ENCODE measurements at places on chromosomes 2 and 18. TPM values are rescaled to one million over a fixed set of nuclear protein-coding genes. Genes with fewer than 3 reads are reported as not detected.

IGFBP5 gene
- 213 TPM for total RNA-seq

WNT10A gene
- not detected for total RNA-seq

CNDP1 gene
- total RNA-seq, result not detected

USP34 gene
- 95.5 TPM for total RNA-seq

INPP5D gene
- total RNA-seq, result 1.3 TPM

FBLN7 gene
- total RNA-seq, result 0.47 TPM

ALKAL2 gene
- total RNA-seq, result not detected

CMPK2 gene
- 0.47 TPM for total RNA-seq

MAL gene
- 0.17 TPM for total RNA-seq

PIEZO2 gene
- total RNA-seq, result 1.3 TPM

ANKRD30B gene
- not detected for total RNA-seq

ZAP70 gene
- total RNA-seq, result 0.16 TPM

LYPD6 gene
- not detected for total RNA-seq

SPATA3 gene
- not detected for total RNA-seq

OSR1 gene
- 9.7 TPM for total RNA-seq

BMPR2 gene
- total RNA-seq, result 15.8 TPM

HSPE1 gene
- 102 TPM for total RNA-seq

SCN1A gene
- total RNA-seq, result 0.09 TPM

ERFE gene
- 1.3 TPM for total RNA-seq

MYO7B gene
- total RNA-seq, result not detected

TMEM178A gene
- 0.69 TPM for total RNA-seq

ZNF892 gene
- total RNA-seq, result 4.4 TPM

TSPYL6 gene
- total RNA-seq, result not detected

TMEM17 gene
- total RNA-seq, result 1.9 TPM

SLC14A1 gene
- 131 TPM for total RNA-seq

SLC9A4 gene
- total RNA-seq, result not detected

IL37 gene
- total RNA-seq, result not detected

SERPINB10 gene
- not detected for total RNA-seq

CNRIP1 gene
- 17.2 TPM for total RNA-seq

ADD2 gene
- not detected for total RNA-seq

TRPM8 gene
- not detected for total RNA-seq

ASPRV1 gene
- total RNA-seq, result 0.43 TPM

ELMOD3 gene
- 14.2 TPM for total RNA-seq

NAT8 gene
- total RNA-seq, result not detected

KLHL14 gene
- not detected for total RNA-seq

G6PC2 gene
- not detected for total RNA-seq

BARD1 gene
- 22.2 TPM for total RNA-seq

CRYGC gene
- not detected for total RNA-seq

SLC4A3 gene
- total RNA-seq, result 2.0 TPM

DCDC2C gene
- total RNA-seq, result not detected

POTEI gene
- total RNA-seq, result not detected

PPIL3 gene
- total RNA-seq, result 67.0 TPM

GAL3ST2 gene
- 0.09 TPM for total RNA-seq

ADCYAP1 gene
- not detected for total RNA-seq
